ENCODE measurements at places on chromosomes 16 and 17.

DNA sequence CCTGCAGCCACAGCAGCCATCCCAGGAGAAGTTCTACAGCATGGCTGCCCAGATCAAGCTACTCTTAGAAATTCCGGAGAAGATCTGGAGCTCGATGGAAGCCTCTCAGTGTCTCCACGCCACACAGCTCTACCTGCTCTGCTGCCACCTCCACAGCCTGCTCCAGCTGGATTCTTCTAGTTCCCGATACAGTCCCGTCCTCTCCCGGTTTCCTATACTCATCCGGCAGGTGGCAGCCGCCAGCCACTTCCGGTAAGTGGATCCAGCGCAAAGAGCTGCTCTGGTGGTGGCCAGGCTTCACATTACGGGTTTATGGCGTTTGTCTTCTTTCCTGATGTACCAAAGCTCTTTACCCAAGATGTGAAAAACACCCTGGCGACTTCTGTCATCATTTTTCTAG is 3.6 kb downstream of the COG1 start:
- no peak for DNase-seq

GRCh38 chr16:25977121-25977520 is 285.4 kb downstream of the HS3ST4 start:
- DNase-seq: no peak

DNA sequence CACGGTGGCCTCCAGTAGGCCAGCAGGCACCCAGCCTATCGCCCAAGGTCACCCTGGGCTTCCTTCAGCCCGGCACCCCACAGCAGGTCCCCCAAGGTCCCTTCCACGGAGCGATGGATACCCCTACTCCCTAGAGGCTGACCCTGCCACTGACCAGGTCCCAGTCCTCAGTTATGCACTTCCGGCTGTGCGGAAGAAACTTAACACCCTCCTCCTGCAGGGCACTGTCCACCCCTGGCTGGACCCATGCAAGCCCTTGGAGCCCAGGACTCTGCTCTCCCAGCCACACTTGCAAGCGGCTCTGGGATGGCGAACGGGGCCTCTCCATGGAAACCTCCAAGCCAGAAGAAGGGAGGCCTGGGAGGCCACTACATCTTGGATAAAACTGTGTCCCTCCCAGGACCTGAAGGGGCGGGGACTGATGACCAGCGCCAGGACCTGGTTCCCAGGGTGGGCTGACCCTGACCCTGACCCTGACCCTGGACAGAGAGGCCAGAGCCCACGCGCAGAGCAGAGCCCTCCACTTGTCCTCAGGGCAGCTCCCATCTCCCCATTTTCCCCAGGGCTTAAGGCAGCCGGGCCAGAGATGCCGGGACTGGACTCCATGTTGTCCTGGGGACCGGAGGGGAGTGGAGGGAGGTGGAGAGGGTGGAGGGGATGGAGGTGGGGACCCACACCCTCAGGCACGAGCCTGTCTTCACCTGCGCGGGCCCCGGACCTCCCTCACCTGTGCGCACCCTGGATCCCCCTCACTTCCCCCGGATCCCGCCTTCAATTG is 734 bp downstream of the CEP131 start:
- no peak for DNase-seq

GRCh38 chr17:51869387-51869786 is 289.1 kb downstream of the CA10 start:
- DNase-seq: no peak

DNA sequence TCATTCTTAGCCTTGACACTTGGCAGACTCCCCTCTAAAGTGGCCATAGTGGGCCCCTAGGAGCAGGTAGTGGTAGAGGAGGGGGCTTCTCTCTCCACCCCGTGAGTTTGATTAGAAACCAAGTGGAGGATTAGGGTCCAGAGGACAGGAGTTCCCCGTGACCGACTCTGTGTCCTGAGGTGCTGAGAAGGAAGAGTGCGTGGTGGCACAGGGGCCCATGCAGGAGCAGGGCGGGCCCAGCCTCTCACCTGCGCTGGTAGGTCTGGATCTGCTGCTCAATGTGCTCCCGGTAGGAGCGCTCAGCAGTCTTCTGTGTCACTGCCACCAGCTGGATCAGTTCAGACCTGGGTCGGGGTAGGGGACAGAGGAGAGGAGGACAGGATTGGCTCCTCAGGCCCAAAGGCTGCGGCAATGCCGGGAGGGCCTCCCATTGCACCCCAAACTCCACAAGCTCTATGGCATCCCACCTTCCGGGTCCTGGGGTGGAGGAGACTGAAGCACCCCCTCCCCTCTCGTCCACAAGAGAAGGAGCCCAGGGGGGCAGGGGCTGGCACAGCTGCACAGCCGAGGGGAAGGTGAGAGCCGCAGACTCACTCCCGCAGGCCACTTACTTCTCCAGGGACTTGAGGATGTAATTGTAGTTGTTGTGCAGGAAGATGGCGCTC is 6.2 kb downstream of the ZACN start:
- DNase-seq: no peak

DNA sequence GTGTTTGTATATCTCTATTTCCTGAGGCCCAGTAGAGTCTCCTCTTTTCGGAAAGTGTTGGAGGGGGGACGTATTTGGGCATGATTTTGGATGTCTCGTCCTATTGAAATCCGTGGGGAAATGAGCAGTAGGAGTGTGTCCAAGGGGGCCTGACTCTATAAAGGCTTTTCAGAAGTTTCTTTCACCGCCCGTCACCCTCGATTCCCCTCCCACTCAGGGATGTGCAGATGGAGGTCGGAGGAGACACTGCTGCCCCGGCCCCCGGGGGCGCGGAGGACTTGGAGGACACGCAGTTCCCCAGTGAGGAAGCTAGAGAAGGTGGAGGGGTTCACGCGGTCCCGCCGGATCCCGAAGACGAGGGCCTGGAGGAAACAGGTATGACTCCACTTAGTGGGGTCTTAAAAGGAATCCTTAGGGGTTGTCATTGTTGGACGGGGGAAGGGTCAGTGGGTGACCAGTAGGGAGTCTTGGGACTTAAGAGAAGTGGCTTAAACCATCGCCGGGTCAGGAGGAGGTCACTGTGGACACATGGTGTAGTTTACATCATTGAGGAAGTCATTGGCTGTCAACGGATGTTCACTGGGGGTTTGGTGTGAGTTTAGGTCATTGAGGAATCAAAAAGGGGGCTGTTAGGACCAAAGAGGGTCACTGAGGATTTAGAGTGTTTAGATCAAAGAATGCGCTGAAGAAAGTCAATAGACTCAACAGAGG is 424 bp downstream of the MON1B start:
- no peak for DNase-seq

GRCh38 chr17:51527225-51527982 is 267.1 kb downstream of the UTP18 start:
- no peak for DNase-seq

DNA sequence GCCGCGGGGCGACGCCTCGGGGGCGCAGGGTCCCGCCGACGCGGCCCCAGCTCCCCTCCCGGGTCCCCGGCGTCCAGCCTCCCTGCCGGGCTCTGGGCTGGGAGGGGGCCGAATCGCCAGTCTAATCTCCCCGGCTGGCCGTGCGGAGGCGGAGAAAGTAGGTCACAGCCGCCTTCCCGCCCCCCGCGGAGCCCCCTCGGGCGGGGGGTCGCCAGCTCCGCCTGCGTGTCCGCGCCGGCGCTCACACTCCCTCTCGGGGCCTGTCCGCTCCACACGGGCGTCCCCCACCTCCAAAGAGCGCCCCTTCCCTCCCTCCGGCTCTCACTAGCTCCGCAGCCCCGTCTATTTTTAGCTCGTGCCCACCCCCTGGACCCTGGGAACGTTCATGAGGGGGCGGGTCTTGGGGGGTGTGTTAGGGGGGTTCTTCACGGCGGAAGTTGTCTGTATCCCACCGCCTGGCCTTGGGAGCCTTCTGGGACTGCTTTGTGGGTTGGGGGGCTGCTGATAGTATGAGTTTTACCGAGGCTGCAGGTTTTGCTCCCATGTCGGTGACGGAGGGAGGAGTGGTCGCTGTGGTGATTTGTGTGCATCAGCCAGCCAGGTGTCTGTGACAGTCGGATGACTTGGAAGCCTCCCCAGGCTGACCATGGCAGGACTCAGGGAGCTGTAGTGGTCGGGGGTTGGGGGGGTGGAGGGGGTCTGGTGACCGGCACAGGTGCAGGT is 1.1 kb downstream of the ATP1B2 start:
- no peak for DNase-seq

DNA sequence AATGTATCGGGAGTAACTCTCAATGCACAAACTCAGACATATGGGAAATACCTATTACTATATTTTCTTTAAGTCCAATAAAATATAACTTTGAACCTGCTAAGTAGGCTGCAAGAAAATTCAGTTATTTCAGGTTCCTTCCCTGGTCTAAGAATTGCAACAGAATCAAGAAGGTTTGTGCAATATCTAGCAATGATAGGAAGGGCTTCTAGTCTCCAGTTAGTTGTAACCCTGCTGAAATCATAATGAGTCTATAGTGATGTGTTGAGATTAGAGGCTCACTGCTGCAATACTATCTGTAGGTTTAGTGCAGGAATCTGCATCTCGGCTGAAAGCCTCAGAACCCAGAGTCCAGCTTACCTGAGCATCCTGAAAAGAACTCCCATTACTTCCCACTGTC is 110.5 kb downstream of the PMP22 start:
- no peak for DNase-seq

DNA sequence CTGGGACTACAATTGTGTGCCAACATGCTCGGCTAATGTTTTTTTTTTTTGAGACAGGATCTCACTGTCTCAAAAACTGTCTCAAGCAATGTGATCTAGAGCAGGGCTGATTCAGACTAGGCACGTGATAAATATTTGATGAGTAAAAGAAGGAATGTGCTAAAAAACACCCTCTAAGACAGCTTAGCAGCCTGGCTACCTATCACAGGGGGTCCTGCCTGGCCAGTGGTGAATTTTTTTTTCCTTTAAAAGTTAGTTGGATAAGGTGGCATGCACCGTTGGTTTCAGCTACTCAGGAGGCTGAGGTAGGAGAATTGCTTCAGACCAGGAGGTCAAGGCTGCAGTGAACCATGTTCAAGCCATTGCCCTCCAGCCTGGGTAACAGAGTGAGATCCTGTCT is 14.8 kb upstream of the GPATCH8 start:
- no peak for DNase-seq

- no peak for DNase-seq
Measured at GRCh38 chr17:81049973-81050551, 15.1 kb downstream of the BAIAP2 start.

DNA sequence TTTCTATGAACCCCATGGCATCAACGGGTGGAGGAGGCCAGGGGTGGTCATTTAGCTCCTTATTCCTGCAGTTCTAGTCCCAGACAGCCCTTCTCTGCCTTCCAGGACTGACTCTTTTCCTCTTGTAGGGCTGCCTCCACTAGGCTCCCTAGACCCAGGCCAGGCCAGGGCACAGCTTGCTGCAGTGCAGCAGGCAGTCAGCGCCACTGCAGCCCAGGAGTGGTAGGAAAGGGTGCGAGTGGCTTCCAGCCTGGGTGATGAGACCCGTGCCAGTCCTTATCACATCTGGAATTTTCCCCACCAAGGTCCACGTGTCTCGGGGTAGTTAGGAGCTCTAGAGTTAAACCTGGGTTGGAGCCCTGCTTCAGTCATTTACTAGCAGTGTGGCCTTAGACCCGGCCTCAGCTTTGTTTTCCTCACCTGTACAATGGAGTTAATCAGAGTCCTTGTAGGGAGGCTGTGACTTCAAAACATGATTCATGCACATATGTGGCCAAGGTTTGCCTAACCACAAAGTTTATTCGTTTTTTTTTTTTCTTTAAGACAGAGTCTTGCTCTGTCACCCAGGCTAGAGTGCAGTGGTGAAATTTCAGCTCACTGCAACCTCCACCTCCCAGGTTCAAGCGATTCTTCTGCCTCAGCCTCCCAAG is 4.7 kb downstream of the SLC5A11 start:
- DNase-seq: no peak

DNA sequence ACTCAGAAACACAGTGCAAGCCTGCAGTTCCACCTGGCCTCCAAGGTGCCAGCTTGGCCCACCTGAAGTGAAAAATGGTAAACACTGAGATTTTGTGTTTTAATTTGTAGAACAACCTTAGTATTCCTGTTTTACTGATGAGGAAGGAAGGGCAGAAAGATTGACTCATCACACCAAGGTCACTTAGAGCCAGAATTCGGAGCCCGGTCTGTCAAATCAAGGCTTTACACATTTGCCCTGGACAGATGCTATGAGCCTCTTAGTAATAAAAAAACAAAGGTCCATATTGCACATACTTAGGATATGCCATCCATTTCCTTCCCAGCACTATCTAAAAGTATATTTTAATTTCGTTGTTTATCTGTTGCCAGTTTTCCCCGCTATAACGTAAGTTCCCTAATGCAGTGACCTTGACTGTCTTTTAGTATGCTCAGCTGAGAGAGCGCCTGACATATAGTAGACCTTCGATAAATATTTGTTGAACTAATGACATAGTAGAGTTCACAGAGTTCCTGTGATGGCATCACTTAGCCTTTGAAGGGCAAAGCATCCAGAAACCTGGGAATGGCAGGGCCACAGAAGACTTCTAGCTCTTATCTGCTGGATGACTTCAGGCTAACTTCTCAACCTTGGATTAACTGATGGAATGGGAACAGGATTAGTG is 7.2 kb upstream of the TBKBP1 start:
- DNase-seq: no peak

- no peak for DNase-seq
Measured at GRCh38 chr16:4426021-4426684, 485 bp downstream of the DNAJA3 start.

- no peak for DNase-seq
Measured at GRCh38 chr16:3068487-3068886, 3.0 kb downstream of the IL32 start.

DNA sequence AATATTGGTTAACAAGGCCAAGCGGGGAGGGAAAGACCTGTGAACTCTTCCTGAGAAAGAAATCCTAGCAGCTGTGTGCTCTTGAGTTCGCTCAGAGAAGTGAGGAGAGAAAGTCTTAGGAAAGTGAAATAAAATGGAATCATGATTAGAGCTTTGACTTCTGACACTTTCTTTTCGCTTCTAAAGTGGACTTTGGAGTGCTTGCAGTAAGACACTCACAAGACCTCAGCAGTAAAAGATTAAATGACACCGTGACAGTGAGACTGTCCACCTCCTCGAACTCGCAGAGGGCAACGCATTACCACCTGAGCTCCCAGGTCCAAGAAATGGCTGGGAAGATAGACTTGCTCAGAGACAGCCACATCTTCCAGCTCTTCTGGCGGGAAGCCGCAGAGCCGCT is 71.2 kb downstream of the RNF213 start:
- DNase-seq: no peak

Measured in NCI-H446 (cell line).